ENCODE measurements at places on chromosomes 3 and 15.

GRCh38 chr3:189143321-189143720 is 28.4 kb upstream of the TPRG1 start:
- no peak for DNase-seq

GRCh38 chr3:32614956-32615355 is 44.3 kb upstream of the DYNC1LI1 start:
- DNase-seq = no peak

DNA sequence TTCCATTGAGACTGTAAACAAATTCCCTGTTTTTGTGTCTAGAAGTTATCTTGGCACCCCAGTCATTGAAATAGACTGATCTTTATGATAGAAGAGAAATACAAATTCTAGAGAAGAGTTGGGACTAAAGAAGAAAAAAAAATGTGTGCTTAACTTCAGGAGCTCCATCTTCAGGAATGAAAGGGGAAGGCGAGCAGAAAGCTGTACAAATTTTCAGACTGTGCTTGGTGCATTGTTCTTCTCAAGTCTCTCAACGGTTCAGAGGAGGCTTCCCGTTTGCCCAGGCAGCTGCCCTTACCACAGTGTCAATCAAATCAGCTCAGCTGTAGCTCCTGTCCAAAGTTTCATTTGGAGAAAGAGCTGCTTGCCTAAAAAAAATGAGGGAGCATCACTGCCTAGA is 41.7 kb downstream of the OXSM start:
- DNase-seq = no peak

- DNase-seq = no peak
Measured at GRCh38 chr3:147304756-147305155, 101.6 kb downstream of the ZIC4 start.

DNA sequence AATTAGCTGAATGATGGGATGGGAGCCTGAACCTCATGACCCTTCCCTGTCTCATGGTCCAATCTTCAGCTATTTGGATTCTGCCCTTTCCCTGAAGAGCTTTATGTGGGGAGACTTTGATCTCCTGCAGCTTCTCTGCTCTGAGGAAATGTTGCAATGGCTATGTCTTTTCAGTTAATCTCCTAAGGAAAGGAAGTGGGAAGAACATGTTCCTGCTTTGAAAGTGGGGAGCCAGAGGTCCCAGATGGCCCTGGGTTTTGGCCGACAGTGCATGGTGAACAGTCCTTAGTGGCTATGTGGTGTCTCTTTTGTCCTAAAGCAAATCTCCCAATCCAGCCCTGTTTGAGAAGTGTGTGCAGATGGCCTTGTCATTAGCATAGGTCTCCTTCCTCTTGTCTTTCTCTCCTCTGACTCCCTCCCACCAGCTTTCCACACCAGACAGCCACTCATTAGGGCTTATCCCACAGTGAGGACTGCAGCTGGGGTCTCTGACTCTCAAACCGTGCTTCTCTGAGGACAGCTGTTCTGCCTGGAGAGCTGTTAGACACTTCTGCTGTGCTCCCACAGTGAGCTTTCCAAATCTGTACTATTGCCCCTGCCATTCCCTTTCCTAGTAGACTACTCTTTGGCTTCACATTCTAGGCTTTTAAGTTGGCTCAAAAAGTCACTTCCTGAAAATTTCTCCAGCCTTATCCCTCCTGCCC is 365.8 kb upstream of the UMPS start:
- no peak for DNase-seq

GRCh38 chr3:134376385-134376765 is 2.1 kb upstream of the AMOTL2 start:
- DNase-seq = no peak

DNA sequence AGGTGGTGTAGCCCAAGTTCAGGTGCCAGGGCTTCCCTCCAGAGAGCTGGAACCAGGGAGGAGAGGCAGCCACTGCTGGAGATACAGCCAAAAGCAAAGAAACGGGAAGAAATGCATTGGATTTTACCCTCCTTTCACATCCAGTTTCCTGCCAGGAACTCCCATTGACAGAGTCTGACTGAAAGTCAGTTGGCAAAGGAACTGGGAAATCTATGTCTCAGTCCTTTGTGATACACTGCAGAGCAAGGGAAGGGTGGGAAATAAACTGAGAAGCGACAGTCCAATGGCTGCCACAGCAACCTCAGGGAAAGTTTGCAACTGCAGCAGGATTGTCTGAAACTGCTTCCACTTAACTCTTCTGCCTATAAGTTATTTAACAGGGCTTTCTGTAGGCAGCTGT is 142.6 kb downstream of the SATB1 start:
- DNase-seq = no peak

GRCh38 chr3:12719541-12719940 is 39.5 kb downstream of the TMEM40 start:
- DNase-seq = no peak

GRCh38 chr3:14980689-14981088 is 33.3 kb downstream of the NR2C2 start:
- DNase-seq = no peak

GRCh38 chr3:12994607-12995388 is 78.4 kb downstream of the IQSEC1 start:
- peak; percentile 43 for DNase-seq

- no peak for DNase-seq
Measured at GRCh38 chr3:186185194-186185787, 76.4 kb upstream of the ETV5 start.

GRCh38 chr3:9030034-9030433 is 66.8 kb upstream of the RAD18 start:
- no peak for DNase-seq

GRCh38 chr15:43913941-43914340 is 87.1 kb downstream of the WDR76 start:
- no peak for DNase-seq

- DNase-seq = no peak
Measured at GRCh38 chr15:101651554-101652097, 555 bp downstream of the TM2D3 start.

DNA sequence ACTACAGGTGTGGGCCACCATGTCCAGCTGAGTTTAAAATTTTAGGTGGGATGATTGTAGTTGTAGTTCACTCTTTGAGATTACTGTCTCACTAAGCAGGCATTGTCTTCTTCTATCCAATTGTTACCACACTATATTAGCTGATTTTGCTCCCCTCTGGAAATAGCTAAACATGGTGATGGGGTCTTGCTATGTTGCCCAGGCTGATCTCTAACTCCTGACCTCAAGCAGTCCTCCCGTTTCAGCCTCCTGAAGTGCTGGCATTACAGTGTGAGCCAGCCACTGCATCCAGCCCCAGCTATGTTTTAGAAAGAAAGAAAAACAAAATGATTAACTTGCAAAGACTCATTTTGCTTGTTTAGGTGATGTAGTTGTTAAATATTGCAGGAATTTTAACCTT is 30.6 kb downstream of the YEATS2 start:
- no peak for DNase-seq

GRCh38 chr3:162142511-162142910 is 645.9 kb downstream of the OTOL1 start:
- no peak for DNase-seq

GRCh38 chr15:49664716-49665115 is 43.9 kb downstream of the DTWD1 start:
- DNase-seq = no peak

GRCh38 chr15:88954431-88955277 is 41.5 kb upstream of the MFGE8 start:
- DNase-seq = peak; percentile 38

DNA sequence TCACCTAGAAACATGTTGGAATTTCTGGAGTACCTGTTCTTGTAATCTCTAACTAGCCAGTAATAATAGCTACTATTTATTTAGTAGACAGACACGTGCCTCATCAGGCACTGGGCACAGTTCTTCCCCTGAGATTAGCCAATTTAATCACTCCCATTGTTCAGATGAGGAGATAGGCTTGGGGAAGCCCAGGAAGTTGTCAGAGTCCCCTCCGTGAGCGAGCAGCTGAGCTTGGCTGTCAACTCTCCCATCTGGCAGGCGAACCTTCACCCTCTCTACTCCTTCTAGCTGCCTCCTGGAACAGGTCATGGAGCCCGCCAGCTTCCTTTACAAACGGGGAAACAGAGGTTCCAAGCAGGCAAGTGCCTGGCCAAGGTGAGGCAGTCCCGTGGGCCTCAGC is 31.1 kb upstream of the FGD5 start:
- no peak for DNase-seq

DNA sequence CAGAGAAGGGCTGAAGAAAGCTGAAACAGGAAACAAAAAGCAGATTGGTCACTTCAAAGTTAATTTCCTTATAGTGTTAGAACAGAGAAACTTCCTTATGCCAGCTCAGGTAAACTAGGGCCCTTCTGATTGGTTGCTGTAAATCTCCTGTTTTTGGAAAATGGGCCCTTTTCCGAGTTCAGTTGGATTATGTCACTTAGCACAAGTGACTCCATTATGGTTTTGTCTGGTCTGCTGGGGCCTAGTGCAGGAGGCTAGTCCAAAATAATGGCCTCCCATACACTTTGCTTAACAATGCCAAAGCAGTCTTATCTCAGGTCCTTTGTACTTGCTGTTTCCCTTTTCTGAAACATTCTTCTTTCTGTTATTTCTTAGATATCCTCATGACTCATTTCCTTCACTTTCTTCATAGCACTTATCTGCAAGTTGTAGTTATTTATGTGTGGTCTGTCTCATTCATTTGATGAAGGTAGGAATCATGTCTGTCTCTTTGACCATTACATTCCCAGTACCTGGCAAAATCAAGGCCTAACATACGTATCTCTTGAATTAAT is 7.7 kb upstream of the DCP1A start:
- no peak for DNase-seq

- no peak for DNase-seq
Measured at GRCh38 chr15:48992545-48992944, 28.8 kb upstream of the SHC4 start.

GRCh38 chr3:26368312-26368711 is 254.3 kb upstream of the LRRC3B start:
- DNase-seq = no peak

DNA sequence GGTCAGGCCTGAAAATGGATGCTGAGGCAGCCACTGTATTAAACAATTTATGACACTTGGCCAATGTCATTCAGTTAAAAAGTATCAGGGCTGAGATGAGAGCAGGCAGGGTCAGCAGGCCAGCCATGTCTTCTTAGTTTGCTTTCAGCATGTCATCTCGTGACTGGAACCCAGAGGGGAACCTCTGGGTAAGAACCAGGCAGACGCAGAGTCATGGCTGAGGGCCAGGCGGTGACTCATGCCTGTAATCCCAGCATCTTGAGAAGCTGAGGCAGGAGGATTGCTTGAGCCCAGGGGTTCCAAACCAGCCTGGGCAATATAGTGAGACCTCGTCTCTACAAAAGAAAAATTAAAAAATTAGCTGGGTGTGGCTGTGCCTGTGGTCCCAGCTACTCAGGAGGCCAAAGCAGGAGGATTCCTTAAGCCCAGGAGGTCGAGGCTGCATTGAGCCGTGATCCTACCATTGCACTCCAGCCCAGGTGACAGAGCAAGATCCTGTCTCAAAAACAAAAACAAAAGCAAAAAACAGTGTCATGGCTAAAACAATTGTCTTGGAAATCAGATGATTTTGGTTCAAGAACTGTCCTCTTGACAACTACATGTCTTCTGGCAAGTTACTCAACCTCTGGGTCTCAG is 11.7 kb downstream of the BCL2L10 start:
- no peak for DNase-seq

- DNase-seq = peak; percentile 84
Measured at GRCh38 chr3:102673271-102674115, 238.7 kb downstream of the ZPLD1 start.

GRCh38 chr3:186070996-186071395 is 37.9 kb downstream of the ETV5 start:
- no peak for DNase-seq

DNA sequence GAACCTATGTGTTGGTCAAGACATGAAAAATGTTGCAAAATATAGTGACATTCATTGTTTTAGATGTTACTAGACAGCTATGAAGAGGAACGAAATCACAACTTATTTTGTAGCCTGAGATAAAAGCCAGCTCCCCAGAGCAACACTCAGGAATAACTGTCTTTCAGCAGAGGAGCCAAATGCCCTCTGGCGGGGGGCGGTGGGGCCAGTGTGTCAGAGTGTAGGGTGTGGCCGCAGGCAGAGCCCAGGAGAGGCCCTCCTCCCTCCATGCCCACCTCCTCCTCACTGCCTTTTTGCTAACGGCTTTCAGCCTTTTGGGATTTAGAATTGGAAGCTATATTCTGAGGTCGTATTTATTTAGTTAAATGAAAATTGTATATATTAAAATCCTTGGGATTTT is 16.9 kb downstream of the APOD start:
- no peak for DNase-seq

DNA sequence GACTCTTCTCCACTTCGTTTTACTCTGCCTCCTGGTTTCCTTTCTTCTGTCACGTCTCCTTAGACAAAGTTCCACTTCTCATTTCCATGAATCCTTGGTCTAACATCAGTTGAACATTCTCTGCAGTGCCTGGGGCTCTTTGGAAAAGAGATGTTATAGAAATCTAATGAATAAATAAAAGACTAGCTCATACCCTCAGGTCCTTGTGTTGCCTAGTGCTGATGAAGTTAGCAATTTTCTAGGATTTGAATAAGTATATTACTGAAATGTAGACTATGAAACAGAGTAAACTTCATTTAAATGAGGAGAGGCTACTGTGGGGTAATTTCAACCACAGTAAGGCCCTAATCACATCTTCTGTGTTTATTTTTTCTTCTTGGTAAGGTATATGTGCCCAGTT is 146.9 kb upstream of the CADPS start:
- no peak for DNase-seq

DNA sequence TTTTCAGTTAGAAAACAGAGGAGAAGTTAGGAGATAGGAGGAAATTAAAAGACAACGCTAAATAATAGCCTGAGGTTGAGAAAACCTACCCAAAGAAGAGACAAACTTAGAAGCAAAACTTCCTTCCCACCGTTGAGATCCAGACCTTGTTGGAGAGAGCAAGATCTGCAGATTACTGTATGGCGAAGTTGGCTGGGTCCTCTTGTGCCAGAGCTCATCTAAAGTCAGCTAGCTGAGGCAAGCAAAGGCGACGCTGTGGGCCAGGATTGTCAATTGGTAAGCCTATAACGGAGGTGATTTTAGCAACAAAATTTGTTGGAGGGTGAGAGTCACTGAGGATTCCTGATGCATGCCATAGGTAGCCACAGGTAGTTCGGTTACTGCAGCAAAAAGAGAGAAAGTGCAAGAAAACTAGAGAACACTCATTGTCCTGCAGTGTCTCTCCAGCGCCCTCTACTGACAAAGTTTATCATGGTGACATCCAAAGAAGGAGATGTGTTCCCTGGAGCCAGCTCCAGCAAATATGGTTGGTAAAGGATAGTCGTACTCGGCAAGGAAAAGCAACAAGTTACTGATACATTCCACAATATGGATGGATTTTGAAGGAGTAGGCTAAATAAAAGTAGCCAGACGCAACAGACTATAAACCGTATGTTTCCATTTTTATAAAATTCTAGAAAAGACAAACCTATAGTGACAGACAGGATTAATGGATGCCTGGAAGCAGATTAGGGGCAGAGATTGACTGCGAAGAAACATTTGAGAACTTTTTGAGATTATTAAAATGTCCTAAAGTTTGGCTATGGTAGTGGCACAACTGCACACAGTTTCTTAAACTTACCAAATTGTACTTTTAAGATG is 9.8 kb upstream of the OR5K4 start:
- DNase-seq = peak; percentile 27

DNA sequence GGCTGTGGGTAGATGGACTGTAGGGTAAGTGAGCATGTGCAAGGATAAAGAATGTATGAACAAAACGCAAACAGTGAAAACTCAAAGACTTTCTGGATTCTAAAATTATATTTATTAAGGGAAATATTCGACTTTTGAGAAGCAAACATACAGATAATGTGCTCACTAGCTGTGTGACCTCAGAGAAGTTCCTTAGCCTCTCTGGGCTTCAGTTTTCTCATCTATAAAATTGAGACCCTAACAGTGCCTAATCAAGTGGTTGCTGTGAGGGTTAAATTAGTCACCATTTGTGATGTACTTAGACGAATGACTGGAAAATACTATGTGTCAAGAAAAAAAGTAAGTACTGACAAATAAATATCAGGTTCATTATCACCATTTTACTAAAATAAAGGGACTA is 261.7 kb downstream of the MAGI1 start:
- no peak for DNase-seq

All from NCI-H1436 (cell line).